ENCODE measurements at places on chromosomes 3 and 15.
A peak's percentile ranks its signal among the peaks of the same experiment; 100 is the strongest.

DNA sequence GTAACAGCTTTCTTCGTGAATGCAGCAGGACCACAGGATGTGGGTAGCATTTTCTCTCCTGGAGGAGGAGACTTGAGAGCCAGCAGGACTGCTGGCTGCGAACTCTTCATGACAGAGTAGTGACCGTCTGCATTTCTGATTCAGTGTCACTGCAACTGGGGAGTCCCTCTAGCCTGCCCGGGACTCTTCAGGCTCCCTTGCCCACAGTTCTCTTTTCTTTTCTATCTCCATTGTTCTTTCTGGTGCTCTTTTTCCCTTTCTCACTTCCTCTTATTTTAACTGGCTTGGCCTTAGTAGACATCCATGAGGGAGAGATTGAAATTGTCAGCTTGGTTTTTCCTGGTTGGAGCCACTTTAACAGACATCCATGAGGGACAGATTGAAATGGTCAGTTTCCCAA, 49.9 kb upstream of the P2RY1 start:
- no peak for DNase-seq

GRCh38 chr3:61702453-61702852, 141.1 kb downstream of the PTPRG start:
- no peak for DNase-seq

DNA sequence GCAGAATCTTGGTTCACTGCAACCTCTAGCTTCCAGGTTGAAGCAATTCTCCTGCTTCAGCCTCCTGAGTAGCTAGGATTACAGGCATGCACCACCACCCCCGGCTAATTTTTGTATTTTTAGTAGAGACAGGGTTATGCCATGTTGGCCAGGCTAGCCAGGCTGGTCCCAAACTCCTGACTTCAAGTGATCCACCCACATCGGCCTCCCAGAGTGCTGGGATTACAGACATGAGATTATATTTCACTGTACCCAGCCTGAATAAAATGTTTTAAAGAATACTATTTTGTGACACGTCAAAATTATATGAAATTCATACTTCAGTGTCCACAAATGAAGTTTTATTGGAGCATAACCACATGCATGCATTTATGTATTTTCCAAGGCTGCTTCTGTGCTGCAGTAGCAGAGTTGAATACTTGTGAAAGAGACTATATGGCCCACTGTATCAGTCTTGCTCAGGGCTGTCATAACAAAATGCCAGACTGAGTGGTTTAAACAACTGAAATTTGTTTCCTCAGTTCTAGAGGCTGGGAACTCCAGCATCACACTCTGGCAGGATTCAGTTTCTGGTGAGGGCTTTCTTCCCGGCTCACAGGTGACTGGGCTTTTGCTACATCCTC, 77.2 kb downstream of the PRTG start:
- DNase-seq, result no peak

DNA sequence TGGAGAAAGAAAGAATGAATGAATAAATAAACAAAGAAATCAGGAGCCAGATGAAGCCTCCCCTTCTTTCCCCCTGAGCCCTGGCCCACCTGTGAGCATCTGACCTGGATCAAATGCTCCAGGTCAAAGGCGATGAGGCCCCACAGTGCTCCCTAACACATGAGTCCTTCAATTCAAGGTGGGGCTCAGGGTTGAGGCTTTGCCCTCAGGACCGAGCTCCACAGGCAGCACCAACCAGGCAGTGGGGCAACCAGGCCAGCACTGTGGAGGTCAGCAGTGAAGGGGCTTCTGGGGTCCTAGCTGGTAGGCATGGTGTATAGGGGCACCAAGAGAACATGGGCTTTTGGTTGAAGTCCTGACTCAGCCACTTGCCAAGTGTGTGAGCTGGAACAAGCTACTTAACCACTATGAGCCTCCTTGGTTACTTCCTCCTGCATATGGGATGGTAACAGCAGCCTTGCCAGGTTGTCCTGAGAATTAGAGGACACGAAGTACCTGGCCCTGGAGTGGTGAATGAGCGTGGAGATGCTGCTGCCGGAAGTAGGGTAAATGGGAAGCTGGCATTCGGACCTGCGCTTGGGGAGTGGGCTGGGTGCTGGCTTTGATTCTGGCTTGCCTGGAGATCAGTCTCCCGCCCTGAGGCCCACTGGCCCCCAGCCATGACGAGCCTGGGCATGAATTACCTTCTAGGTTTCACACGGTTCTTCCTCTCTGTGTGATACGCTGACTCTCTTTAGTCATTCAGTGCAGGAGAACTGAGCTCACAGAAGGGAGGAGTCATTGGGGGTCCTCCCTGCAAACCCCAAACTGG, 10.0 kb upstream of the PAQR5 start:
- DNase-seq, result no peak

DNA sequence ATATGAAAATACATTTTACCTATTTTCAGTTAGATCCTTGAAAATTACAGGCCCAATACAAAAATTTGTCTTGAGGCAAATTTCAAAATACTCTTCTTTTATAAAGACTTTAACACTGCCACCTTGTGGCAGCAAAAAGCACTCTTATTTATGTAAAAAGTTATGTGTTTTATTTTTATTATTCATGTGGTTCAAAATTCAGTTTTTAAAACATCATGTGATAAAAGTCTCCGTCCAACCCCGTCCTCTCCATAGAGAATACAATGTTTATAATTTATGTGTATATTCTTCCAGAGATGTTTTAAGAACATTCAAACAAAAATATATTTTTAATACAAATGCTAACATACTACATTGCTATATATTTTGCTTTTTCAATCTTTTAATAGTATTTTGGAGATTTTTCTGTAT, 36.9 kb upstream of the TRIM59 start:
- DNase-seq, result no peak

GRCh38 chr3:158863247-158863646, 61.4 kb downstream of the MFSD1 start:
- DNase-seq, result no peak

GRCh38 chr3:23916152-23916885, 471 bp downstream of the NKIRAS1 start:
- DNase-seq, result no peak

DNA sequence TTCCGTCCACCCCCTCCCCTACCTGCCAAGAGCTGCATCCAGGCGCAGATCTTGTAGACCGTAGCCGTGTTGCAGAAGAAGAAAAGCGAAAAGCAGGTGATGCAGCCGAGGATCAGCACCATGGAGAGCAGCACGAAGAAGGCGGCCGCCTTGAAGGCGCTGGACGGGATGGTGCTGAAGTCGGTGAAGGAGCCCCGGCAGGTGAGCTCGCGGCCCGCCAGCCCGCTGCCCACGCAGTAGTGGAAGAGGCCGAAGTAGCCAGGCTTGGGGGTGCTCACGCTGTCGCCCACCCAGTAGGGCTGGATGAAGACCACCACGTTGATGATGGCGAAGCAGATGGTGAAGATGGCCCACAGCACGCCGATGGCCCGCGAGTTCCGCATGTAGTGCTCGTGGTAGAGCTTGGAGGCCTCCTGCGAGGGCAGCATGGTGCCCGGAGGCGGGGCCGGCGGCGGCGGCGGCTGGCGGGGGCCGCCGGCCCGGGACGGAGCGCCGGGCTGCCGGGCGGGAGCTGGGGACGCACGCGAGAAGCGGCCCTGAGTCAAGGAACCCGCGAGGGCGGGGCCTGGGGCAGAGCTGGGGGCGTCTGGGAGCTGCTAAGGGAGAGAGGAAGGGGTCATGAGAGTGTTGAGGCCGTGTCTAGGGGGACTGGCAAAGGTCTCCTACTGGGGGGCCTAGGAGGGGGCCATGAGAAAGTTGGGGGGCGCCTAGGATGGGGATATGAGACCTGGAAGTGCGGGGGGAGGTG, 1.2 kb downstream of the LHFPL4 start:
- peak; percentile 26 for DNase-seq

DNA sequence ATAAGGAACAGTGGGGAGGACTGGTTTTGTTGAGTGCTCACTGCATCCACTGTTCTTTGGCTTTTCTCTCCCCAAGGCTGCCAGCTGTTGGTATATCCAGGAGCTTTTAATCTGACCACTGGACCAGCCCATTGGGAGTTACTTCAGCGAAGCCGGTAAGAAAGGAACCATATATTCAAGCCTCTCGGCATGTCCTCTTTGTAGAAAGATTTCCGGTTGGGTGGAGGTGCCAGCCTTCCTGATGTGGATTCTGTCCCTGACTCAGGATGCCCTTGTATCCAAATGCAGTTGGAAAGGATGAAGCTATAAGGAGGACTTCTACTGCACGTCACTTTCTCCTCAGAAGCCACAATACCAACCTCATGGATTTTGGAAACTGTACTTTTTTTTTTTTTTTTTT, 14.2 kb downstream of the NIT2 start:
- DNase-seq, result no peak

All from left colon (tissue), 2 donors.